ENCODE measurements at places on chromosomes 2 and 18.

GRCh38 chr18:28036488-28036887, 140.4 kb downstream of the CDH2 start:
- DNase-seq = no peak

DNA sequence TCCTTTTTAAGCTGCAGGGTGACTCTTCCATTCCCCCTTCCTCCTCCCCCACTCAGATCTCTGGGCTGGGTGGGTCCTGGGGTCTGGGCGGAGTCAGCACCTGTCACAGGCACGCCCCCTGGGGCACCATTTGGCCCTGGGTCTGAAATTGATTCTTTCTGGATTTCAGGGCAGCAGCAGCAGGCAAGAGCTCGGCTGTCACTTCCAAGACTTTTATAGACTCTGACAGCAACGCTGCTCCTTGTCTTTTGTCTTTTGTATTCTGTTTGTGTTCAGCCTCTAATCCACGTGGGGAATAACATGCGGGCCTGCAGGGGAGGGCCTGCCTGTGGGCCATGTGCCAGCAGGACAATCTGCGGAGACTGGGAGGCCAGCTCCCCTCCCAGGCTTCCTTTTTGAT, 3.9 kb downstream of the BOD1L2 start:
- no peak for DNase-seq

GRCh38 chr2:74292751-74293150, 50.5 kb downstream of the SLC4A5 start:
- DNase-seq = no peak

DNA sequence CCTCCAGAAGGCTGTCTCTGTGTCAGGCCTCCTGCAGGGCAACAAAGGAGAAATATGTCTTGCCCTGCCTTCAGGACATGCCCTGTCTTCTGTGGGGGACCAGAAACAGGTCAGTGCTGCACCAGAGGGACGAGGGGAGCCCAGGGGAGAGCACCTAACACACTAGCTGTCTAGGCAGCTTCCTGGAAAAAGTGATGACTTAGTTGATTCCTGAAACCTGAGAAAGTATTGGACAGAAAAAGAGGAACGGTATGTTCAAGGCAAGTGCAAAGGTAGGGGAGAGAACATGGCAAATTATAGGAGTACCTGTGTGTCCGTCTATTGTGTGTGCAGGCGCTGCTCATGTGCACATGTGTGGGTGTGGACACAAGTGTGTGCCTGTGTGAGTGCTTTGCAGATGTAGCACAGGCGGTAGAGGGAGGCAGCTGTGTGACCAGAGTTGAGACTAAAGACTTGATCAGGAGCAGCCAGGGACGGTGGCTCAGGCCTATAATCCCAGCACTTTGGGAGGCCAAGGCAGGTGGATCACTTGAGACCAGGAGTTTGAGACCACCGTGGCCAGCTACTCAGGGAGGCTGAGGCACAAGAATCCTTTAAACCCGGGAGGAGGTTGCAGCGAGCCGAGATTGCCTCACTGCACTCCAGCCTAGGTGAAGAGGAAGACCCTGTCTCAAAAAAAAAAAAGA, 119.5 kb downstream of the GYPC start:
- DNase-seq = no peak

- DNase-seq = no peak
These were observed 629.1 kb upstream of the SLC39A10 start for GRCh38 chr2:195027947-195028346.

DNA sequence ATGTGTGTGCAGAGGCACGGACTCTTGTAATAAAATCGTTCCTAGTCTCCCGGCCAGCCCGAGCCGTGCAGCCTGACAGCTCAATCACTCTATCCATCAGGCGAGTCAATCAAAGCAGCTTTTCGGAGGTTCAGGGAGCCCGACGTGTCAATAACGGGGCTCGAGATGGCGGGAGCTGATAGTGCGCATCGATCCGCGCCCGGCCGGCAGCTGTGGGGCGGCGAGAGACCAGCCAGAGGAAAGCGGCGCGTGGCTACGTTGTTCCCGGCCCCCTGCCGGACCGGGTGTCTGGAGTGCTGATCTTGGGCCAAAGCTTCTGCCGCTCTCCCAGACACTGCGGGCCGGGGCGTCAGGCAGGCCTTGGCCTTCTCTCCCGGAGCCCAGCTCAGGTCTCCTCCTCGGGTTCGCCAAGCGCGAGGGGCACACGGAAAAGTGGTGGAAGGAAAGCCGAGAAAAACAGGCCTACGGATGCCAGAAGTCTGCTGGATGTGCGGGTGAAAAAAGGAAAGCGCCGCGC, 2.4 kb downstream of the EN1 start:
- no peak for DNase-seq

GRCh38 chr2:10619643-10620042, 70.1 kb downstream of the NOL10 start:
- no peak for DNase-seq

GRCh38 chr18:506801-507200, 6.3 kb upstream of the COLEC12 start:
- no peak for DNase-seq

GRCh38 chr2:105789745-105790460, 45.2 kb downstream of the NCK2 start:
- peak; percentile 56 for DNase-seq

DNA sequence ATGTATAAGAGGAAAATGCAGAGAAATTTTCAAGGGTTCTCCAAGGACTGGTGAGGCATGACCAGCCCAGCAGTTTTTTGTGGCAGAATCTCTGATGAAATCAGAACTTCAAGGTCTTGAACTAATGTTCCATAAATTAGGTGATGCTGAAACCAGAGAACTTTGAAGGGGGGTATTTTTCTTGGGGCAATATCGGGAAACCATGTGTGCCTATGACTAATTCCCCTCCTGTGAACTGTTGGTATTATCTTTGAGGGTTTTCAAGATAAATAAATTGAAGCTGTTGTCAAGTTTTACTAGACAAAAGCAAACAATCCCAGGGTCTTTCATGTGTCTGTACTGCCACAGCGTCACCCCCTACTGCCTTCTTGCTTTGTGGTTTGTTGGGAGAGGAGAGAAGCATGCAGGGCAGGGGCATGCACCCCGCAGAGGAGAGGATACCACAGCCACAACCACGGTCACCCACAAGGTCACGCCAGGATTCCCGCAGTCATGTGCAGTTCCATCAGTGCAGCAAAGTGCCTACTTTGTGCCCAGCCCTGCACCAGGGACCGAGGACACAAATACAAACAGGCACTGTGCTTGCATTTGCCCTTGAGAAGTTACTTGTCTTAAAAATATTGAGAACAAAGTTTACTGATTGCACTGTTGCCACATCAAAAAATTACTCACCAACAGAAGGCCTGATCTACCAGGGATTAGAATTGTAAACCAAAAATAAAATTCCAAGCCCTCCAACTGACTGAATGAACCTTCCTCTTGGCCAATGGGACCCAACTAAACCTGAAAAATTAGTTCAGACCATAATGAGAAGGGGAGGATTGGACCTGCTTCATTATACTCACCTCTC, 413.3 kb upstream of the TRIB2 start:
- DNase-seq = no peak

DNA sequence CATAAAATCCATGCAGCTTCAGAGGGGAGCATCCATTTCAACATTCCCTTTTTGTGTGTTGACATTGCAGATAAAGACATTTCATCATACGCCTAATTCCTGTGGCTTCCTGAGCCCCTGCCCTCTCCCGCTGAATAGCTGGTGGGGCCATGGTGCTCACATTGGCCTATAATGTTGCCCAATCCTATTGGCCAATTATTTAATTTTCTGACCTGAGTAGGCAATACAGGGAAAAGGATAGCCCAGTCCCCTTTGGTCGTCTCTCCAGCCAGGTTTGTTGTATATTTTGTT, 163.8 kb upstream of the MYCN start:
- no peak for DNase-seq

DNA sequence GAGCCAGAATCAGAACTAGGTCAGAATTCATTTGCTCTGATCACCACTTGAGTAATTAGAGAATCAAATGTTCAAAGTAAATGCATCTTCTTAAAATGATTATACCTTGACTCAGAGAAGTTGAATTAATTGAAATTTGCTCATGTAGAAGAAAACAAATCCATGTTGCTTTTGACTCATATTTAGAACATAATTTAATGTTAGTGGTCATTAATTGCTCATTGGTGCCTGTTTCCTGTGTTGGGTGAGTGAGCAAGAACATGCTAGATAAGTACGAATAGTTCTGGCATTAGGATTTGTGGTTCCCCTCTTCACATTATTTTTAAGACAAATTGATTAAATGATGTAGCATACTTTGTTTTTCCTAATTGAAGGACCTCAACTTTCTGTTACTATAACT, 19.0 kb downstream of the ACVR2A start:
- DNase-seq = no peak

Data from activated CD4-positive, alpha-beta T cell treated with anti-CD3 and anti-CD28 coated beads, Interleukin-2, amount 50 U/mL, for 4 hours (primary cell).